ENCODE measurements at places on chromosomes 5 and 9.

- DNase-seq, result no peak
Measured at GRCh38 chr9:89378541-89378940, 60.2 kb downstream of the SECISBP2 start.

DNA sequence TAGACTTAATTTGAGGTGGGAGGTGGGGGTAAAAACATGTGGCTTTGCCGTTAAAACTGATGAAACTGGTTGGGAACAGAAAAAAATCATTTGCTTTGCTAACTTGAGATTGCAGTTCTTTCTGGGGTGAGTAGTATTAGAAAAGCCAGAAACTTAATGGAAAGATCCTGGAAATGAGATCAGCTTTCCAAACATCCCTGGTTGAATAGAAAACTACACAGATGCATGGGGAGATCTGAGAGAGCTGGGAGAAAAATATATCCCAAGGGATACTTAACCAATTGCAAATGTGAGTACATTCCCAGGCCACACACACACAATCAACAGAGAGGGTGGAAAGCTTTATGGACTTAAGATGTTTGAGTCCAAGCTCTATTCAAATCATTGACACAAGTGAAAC, 222.3 kb downstream of the YTHDC2 start:
- no peak for DNase-seq

GRCh38 chr5:1152156-1152555, 40.3 kb upstream of the SLC12A7 start:
- DNase-seq, result no peak

- no peak for DNase-seq
Measured at GRCh38 chr5:126917918-126918614, 112.3 kb downstream of the MARCHF3 start.

- DNase-seq, result no peak
Measured at GRCh38 chr5:18749763-18750162, 1115.5 kb downstream of the TAF11L14 start.

DNA sequence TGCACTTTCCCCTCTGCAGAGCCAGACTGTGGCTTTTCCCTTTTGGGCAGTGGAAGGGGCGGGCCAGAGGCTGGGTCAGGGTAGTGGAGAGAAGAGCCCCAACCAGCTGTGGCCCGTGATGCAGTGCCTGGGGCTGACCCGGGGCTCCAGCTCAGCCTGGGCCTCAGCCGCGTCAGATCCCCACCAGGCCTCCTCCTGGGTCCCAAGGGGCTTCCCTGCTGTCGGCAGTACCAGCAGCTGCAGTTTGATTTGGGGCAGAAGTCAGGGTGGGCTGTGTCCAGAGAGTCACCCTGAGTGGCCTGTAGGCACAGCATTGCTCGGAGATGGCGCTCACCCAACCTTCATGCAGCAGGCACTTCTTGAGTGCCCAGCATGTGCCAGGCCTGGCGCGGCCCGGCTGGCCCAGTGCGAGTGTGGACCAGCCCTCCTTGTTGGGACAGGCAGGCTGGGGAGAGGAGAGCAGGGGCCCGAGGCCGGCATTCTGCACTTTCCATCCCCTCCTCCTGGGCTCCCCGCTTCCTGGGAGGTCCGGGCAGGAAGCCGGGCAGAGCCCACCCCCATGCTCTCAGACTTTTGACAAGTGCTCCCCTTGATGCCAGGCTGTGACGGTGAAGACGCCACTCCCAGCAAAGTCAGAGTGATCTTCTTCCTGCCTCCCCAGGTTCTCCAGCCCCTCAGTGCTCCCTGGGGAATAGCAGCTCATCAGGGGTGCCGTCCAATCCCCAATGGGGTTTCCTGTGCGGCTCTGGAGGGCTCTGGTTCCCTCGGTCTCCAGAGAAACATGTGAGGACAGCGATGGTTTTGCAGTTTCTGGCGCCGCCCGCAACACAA, 88.3 kb upstream of the COL5A1 start:
- DNase-seq, result no peak

- DNase-seq, result no peak
Measured at GRCh38 chr5:143737062-143737461, 74.9 kb upstream of the HMHB1 start.

- DNase-seq, result no peak
Measured at GRCh38 chr5:1651971-1652872, 128.5 kb upstream of the LPCAT1 start.

- DNase-seq, result no peak
Measured at GRCh38 chr5:133404724-133405123, 207.6 kb downstream of the FSTL4 start.

DNA sequence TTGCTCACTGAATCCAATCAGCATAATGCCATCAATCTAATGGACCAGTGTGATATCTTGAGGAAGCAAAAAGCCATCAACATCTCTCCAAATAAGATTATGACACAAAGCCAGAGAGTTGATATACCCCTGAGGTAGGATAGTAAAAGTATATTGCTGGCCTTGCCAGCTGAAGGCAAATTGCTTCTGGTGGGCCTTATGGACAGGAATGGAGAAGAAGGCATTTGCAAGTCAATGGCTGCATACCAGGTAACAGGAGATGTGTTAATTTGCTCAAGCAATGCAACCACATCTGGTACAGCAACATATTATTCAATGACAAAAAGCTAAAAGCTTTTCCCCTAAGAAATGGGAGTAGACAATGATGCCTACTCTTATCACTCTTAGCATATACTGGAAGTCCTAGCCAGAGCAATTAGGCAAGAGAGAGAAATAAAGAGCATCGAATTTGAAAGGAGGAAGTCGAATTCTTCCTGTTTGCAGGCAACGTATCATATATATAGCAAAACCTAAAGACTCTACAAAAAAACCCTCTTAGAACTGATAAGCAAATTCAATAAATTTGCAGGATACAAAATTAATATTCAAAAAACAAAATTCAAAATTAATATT, 216.1 kb upstream of the RASA1 start:
- DNase-seq, result no peak

- no peak for DNase-seq
Measured at GRCh38 chr9:5621327-5621726, 7.6 kb upstream of the RIC1 start.

- DNase-seq, result no peak
Measured at GRCh38 chr9:28951945-28952344, 1378.7 kb upstream of the C9orf72 start.

DNA sequence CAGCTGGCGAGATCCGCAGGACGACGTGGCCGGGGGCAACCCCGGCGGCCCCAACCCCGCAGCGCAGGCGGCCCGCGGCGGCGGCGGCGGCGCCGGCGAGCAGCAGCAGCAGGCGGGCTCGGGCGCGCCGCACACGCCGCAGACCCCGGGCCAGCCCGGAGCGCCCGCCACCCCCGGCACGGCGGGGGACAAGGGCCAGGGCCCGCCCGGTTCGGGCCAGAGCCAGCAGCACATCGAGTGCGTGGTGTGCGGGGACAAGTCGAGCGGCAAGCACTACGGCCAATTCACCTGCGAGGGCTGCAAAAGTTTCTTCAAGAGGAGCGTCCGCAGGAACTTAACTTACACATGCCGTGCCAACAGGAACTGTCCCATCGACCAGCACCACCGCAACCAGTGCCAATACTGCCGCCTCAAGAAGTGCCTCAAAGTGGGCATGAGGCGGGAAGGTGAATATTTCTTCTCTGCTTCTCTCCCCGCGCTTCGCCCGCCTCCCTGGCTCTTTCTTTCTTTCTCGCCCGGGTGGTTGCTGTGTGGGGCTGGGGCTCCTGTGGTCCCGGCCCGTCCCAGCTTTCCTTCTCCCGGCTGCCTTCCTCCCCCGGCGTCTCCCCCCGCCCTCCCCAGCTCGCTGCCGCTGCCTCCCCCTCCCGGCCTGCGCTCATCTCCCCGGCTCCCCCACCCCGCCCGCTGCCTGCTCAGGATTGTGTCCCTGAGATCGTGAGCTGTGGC, 2.2 kb downstream of the NR2F1 start:
- DNase-seq, result no peak

DNA sequence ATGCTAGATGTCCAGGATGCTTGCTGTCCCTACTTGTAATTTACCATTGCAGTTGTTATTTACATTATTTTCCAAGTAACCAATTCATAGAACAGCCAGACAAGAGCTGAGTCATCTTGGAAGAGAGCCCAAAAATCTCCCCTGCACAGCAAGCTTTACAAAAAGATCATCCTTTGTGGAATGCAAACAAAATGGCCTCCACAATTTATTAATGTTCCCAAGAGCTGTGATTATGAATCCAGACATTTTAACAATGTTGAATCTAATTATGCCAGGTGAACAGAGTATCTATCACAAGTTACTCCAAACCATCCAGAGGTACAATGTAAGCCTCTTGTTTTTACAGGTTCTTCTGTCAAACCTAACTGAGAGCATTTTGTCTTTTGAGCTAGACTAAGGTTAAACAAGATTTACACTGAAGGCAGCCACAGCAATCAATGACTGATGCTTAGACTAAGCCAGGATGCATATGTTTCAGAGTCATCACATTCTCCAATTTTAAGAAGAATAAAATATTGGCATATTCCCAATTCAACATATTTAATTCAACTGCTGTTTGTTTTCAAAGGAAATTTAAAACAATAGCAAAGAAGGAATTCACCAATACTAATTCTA, 95.3 kb upstream of the SLC12A2 start:
- DNase-seq, result no peak

DNA sequence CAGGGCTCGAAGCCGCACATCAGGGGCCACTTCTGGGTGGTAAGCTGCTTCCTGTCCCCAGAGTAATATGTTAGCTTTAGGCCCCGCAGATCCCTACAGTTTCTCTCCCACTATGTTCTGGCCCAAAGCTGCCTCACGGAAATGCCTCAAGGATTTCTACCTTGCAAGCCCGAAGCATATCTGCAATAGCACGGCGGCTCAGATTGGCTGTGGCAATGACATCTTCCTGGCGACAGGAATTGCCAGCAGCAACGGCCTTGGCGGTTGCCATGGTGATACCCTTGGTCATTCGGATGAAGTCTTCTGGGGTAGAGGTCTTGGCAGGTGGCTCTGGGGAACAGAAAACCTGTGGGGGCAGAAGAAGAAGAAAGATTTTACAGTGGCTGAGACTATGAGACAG, 10.3 kb upstream of the TPM2 start:
- no peak for DNase-seq

DNA sequence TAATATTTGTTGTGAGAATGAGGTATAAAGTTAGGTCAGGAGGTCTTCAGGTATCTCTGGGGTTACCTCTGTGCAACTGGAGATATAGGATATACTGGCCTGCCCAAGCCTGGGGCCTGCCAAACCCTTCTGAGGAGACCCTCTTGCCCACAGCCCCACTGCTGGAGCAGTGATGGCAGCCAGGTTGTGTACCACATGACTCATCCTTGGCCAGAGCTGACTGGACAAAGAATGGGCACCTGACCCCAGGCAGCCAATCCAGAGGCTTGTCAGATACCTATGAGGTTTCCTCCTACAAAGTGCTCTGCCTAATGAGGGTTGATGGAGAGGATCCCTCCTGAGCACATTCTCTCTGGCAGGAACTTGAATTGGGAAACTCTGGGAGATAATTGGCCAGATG, 56.1 kb upstream of the TBC1D2 start:
- no peak for DNase-seq

- no peak for DNase-seq
Measured at GRCh38 chr9:110298043-110298605, 39.5 kb downstream of the TXNDC8 start.

GRCh38 chr5:93603793-93604643, 21.0 kb downstream of the NR2F1 start:
- no peak for DNase-seq

- no peak for DNase-seq
Measured at GRCh38 chr5:6582507-6583048, 50.3 kb downstream of the NSUN2 start.

DNA sequence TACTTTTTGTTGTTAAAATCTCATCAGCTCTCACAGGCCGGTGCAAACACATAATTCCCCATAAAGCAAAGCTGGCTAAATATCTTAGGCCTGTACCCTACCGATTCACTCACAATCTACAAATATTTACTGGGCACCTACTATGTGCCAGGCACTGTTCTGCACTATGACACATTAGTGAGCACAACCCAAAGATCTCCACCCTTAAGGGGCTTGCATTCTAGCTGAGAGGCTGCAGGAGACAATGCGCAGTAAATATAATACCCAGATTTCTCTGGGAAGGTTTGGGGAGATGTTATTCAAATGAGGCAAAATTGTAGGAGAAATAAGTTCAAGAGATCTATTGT, 53.7 kb downstream of the FNBP1 start:
- no peak for DNase-seq

- DNase-seq, result no peak
Measured at GRCh38 chr5:139417214-139417613, 13.3 kb upstream of the SPATA24 start.

DNA sequence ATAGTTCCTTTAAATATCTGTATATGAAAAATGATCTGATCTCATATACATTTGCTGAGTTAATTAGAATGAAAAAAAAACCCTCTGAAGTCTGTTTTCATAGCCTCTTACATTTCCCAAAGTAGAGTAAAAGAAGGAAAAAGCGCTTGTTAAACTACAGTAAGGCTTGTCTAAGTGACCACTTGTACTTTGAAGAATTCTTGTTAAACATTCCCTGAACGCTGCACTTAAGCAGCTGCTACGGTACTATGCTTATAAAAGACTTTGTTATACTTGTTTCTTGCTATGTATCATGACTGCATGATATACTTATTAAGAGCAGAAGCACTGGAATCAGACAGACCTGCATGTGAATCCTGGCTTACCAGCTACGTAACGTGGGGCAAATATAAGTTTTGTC, 81.7 kb upstream of the MTAP start:
- no peak for DNase-seq

Data from activated T-cell treated with anti-CD3 and anti-CD28 coated beads for 4 hours (primary cell).